ENCODE measurements at places on chromosomes 5 and 9.

- DNase-seq: no peak
These were observed 111.0 kb upstream of the RETREG1 start for GRCh38 chr5:16727755-16728325.

DNA sequence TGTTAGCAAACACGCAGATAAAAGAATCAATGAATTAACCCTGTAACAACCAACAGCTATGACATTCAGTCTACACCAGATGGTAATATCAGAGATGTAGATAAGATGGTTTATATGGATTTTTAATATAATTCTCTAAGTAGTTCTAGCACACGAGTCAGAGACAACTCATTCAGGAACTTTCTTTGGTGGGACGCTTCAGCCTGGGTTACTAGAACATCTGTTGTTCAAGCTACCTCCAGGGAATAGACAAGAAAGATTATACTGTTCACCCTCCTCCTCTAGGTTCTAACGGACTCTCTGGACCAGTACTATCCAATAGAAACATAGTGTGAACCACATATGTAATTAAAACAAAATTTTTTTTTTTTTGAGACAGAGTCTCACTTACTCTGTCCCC is 73.8 kb downstream of the RAPGEF1 start:
- no peak for DNase-seq

GRCh38 chr9:113488071-113488470 is 24.5 kb downstream of the RGS3 start:
- no peak for DNase-seq

DNA sequence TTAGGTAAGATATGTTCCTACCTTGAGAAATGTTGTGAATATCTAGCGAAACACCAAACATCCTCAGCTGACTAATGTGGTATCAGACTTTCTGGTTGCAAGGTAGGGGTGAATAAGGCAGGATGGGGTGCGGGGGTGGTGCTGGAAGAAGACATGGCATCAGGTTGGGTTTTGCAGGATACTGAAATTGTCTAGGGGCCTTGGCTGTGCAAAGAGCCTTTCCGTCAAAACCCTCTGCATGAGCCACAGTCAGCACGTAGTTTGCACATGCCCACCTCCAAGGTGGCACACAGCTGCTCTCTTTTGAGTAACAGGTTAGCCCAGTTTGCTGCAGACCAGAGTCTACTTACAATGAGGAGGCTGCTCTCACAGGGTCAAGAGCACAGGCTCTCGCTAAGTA is 42.0 kb downstream of the SFXN1 start:
- DNase-seq: no peak

DNA sequence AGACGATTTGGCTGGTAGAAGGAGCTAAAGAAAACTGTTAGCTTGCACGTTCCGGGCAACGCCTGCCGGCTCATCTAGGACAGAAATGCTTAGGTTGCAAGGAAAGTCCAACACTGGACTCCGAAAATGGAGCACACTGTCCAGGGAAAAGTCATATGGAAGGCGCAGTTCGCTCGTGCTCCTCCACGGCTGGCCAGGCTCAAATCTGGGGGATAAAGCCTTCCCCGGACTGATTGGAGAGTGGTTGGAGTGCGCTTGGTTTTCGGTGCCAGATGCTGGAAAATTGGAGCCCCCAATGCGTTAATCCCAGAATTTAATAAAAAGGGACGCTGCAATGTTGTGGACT is 955 bp downstream of the CDH6 start:
- no peak for DNase-seq

DNA sequence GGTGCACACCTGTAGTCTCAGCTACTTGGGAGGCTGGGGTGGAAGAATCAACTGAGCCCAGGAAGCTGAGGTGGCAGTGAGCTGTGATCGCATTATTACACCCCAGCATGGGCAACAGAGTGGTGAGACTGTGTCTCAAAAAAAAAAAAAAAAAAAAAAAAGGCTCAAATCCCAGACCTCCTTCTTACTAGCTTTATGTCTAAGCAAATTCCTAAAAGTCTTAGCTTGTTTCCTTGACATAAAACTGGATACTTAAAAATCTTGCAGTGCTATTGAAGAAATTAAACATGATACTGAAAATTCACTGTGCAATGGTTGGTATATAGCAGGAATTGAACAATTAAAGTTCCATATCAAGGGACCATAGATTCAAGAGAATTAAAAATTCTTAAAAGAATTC is 45.0 kb downstream of the PCDHGC5 start:
- no peak for DNase-seq

- no peak for DNase-seq
These were observed 12.8 kb upstream of the SLC25A51 start for GRCh38 chr9:37916471-37917312.

- no peak for DNase-seq
These were observed 24.5 kb downstream of the RETREG1 start for GRCh38 chr5:16592255-16592654.
